Stimulated activated CD8-positive, alpha-beta memory T cell treated with anti-CD3 and anti-CD28 coated beads, Interleukin-15, amount 100 ng/mL, for 24 hours (primary cell): ENCODE measurements at places on chromosomes 4 and X.

GRCh38 chr4:78876568-78877320, 62.5 kb downstream of the PAQR3 start:
- DNase-seq, result no peak

GRCh38 chr4:88865046-88865445, 167.4 kb upstream of the NAP1L5 start:
- DNase-seq, result no peak

DNA sequence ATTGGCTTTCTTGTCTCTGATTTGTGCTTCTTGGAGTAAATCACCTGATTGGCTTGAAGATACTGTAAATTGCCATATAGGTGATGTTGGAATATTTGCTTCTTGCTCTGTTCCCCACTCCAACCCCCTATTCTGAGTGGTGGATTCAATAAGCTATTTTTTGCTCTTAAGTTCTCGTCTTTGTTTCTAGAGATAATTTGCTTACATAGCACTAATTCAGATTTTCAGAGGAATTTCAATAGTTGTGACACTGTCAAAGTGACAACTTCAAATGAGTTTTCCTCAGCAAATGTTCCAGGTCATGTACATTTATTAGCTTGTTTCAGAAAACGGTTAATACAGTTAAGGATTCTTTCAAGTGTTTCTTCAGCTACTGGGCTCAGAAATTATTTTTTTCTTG, 18.6 kb downstream of the LANCL3 start:
- no peak for DNase-seq

- DNase-seq, result no peak
These were observed 41.4 kb downstream of the HAND2 start for GRCh38 chr4:173488656-173489055.

DNA sequence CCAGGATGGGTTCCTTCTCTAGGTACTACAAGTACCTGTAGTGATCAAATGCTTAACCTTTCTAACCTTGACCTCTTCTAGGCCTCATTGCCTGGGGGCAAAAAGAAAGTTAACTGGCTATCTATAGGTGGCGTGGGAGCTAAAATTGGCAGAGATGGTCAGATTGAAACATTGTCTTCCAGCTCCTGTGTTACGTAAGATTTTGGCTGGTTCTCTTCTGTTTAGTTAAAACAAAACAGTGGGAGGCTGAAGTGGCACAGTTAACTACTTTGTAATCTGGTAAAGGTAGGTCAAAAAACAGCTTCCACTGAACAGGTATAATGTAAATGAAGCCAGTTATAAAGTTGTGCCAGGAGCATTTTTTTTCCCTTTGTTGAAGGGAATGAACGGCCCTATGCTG, 115.2 kb downstream of the MBNL3 start:
- DNase-seq, result no peak

DNA sequence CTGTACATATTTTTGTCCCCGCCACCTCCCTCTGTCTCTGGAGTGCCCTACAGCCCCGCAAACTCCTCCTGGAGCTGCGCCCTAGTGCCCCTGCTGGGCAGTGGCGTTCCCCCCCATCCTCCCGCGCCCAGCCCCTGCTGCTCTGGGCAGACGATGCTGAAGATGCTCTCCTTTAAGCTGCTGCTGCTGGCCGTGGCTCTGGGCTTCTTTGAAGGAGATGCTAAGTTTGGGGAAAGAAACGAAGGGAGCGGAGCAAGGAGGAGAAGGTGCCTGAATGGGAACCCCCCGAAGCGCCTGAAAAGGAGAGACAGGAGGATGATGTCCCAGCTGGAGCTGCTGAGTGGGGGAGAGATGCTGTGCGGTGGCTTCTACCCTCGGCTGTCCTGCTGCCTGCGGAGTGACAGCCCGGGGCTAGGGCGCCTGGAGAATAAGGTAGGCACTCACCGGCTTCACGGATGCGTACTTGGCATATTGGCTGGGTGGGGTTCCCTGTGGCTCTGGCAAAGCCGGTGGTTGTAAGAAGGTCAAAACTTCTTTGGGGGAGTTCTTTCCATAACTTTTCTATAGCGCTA, 653 bp downstream of the HHIP start:
- DNase-seq, result no peak

GRCh38 chr4:11297201-11297600, 131.5 kb downstream of the HS3ST1 start:
- DNase-seq, result no peak
